ENCODE measurements at places on chromosomes 6 and 20.

GRCh38 chr6:34865107-34865506, 22.7 kb downstream of the TAF11 start:
- no peak for DNase-seq

DNA sequence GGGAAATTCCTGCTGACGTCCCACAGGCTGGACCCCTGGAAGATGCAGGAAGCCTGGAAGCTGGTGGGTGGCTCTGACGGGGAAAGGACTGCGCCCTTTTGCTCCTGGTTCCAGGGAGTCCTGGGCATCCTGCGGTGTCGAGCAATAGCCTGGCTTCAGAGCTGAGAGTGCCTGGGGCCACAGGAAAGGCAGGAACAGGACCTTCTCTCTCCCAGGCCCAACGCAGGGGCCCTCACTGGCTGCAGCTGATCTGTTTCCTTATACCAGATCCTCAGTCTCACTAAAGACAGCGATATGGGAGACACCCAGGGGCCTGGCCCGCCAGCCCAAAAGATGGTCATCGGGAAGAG, 1.4 kb downstream of the B3GALT4 start:
- no peak for DNase-seq

DNA sequence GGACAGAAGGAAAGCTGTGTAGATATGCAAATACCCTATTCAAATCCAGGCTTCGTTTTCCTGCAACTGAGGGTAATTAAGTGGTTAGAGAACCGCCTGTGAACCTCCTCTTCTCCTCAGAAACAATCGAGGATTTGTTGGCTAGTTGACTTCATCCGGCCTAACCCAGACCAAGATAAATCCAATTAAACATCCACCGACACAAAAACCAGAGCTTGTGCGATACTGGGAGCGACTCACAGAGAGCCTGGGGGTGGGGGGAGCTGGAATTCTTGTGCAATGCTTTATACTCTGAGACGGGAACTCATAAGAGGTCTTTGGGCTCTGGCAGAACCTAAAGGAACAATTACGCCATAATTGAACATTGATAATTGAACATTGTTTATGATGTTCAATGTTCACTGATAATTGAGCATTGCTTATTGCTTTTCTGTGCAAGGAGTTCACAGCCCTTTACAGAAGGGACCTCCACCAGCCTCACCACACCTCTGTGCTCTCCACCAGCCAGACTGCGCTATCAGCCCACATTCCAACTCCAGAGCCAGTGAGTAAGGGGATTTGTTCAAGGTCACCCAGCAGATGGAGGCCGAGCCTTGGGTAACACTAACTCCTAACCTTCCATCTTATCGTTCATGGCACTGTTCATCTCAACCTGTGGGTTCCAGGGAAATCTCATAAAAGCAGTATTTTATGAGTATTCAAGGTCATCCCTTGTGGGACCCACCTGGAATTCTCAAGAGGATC, 429.6 kb upstream of the JARID2 start:
- peak; percentile 73 for DNase-seq

- no peak for DNase-seq
Observed at GRCh38 chr6:39599973-39600372, 125.2 kb downstream of the KIF6 start.

GRCh38 chr6:144597511-144597910, 312.4 kb downstream of the UTRN start:
- no peak for DNase-seq

DNA sequence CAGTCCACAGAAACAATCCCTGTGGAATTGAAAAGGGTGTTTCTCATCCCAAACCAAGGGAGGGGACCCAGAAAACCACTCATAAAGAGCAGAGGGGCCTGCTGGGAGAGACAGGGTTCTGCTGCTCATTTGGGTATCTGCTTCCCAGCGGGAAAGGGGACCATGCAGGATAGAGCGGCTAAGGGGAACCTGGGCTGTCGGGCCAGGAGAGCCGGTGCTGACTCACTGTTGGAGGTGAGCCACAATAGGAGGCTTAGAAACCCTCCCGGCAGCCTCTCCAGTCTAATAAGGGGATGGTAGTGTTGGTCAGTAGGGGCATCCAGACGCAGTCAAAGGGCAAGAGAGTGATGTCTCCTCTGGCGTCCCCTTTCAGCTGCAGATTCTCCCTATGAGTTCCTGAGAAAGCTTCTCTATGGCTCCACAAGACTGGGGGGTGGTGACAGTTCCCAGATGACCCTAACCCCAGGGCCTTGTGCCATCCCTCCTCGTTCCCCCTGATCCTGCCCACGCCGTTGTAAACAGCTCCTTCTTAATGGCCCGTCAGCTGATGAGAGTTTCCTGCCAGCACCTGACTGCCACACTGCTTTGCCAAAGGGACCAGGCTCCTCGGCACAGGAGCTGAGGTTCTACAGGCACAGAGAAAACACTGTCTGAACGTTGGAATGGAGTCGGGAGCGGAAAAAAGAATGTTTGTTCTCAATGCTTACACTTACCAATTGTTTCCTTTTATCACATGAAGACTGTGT, 646.1 kb upstream of the DEFB115 start:
- DNase-seq = no peak

DNA sequence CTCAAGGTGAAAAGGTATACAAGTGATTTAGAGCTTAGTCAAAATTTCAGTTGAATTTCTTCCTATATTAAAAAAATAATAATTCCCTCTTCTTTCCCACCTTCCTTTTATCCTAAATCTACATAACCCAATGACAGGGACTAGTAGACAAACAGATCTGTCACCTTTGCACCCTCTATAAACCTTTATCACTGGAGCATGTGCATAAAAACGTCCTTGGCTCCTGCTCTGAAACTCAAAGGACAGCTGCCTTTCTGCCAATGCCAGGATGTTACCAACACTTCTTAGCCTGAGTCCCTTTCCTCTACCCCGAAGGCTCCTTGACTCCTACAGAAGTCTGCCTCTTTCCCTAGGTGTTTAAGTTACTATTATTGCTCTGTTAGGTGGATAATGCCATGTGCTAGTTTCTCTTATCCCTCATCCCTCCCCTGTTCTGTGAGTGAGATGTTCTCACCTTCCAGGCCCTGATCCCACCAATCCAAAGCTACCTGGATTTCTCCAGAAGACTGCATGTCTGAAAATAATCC, 4.3 kb downstream of the CLVS2 start:
- no peak for DNase-seq

GRCh38 chr6:46323312-46323965, 152.7 kb upstream of the ENPP5 start:
- no peak for DNase-seq

DNA sequence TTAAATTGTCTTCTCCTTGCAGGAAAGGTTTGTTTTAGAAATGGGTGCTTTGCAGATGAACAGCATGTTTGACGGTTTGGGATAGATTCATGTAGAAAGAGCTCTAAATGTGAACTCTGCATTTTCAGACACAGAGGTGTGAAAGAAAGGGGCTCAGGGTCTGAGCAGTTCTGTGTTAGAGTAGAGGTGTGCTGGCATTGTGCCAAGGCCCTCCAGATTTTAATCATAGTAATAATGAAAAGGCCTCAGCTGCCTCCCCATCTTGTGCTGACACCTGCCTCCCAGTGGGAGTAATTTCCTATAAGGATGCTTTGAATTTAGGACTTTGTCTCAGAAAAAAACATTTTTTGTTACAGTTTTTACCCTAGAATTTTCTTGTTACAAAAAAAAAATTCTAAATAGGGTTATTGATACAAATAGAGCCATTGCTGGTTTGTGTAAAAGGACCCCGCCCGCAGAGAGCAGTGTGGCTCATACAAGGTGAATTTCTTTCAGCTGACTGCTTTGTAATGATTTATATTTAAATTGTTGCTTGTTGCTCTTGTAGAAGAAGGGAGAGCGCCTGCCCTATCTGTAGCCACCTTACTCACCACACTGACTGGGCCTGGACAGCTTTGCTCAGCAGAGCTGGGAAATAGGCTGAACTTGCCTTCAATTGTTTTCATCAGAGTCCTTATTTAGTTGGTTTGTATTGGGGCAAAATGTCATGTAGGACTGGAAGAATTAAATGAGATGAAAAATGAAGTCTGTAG, 294.5 kb downstream of the ZFAND3 start:
- DNase-seq = no peak

- DNase-seq = no peak
Observed at GRCh38 chr6:87378947-87379346, 28.8 kb upstream of the CFAP206 start.

GRCh38 chr6:82958551-82958950, 107.1 kb downstream of the UBE3D start:
- DNase-seq = no peak

DNA sequence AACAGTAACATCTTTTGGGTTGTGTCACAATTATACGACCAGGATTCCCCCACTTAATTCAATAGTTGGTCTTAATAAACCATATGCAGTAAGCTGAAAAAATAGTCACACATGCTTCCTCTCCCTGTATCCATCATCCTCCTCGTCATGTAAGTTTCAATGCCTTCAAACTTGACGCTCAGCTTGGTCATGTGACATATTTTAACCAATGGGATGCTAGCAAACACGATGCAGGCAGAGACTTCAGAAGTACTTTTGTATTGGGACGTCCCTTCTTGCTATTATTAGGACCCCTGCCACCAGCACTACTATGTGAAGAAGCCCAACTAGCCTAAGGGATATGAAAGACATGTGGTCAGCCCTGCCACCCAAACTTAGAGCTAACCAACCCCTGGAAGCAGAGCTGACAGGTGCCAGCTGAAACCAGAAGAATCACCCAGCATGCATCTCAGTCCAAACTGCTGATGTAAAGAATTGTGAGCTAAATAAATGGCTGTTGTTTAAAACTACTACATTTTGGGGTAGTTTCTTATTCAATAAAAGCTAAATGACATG, 49.3 kb downstream of the CGA start:
- DNase-seq = no peak

- DNase-seq = no peak
Observed at GRCh38 chr6:14118091-14118439, 493 bp downstream of the CD83 start.

GRCh38 chr20:10686356-10687133, 12.7 kb upstream of the JAG1 start:
- no peak for DNase-seq

- DNase-seq = no peak
Observed at GRCh38 chr20:14902432-14903089, 565.1 kb upstream of the FLRT3 start.

- no peak for DNase-seq
Observed at GRCh38 chr20:34713194-34713943, 9.2 kb downstream of the TP53INP2 start.

DNA sequence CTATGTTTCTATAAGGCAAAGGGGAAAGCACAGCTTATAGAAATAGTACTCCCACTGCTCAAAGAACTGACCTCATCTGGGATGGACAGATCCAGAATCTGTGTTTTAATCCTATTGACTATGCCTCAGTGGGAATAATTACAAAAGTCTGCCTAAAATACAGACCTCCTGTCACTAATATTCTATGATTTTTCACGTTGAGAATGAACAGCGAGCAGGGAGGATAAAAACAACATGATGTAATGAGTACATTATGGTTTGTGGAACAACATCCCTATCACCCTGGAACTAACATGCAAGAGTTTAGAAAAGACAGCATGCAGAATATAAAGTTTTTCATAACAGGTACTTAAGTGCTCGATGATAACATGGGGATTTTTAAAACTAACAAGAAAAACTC, 53.9 kb downstream of the EPHA7 start:
- DNase-seq = no peak

DNA sequence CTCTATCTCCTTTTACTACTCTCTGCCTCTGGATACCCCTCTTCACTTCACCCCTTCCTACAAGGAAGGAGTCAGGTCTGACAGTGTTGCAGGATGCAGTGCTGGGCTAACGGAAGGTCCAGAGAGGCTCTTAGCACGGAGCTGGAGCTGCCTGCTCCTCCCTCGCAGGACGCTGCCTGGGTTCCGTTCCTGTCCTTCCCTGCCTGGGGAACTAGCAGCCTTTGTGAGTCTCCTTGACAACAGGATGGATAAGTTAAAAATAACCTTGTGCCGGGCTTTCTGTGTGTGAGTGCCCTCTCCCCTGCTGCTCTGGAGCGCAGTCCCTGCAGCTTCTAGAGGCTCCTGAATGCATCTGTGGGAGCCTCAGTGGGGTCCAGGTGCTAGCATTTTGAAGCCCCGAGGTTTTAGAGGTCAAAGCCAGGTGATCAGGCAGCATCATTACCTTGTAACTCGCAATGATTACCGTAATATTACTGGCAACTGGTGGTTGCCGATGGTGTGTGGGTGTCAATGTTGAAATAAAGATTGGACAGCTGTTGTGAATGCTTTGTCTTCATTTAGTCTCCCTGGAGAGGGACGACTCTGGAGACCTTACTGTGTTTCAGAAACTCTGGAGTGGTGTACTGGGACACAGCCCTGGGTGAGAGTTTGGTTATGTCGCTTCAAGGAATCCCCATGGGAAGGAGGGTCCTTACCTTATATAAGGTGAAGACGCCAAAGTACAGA, 44.4 kb downstream of the CDS2 start:
- DNase-seq = peak; percentile 36

DNA sequence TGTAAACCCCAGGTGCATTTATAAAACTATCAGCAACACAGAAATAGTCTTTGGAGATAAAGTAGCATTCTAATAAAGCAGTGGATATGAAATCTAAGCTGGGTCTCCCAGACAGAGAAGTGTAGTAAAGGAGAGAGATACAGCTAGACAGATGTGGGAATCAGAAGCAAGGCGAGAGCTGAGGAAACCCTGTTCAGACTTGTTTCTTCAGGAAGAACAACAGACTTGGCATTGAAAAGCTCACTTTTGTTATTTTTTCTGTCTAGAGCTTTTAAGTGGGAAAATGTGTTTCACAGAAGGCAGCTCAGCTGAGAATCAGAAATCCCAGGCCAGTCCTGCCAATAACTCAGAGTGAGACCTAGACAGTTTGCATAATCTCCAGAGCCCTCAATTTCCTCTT, 52.9 kb downstream of the SLC35B3 start:
- DNase-seq = no peak

- DNase-seq = no peak
Observed at GRCh38 chr6:84749181-84749580, 15.2 kb downstream of the TBX18 start.

DNA sequence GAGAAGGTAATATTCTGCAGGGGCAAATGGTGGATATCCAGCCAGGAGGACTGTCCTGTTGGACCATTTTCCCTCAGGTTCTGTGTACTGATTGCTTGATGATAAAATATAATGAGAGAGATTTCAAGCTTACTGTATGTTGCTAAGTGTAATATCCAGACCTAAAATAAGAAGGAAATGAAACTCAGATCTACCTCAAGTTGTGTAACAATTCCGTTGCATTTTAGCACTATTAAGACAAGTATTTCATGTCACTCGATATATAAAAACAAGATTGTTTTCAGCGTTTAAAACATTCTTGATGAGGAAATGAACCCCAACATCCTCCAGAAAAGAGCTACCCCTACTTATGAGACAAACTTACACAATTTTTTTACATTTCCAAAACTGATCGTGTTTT, 57.2 kb downstream of the RGS17 start:
- DNase-seq = no peak

- no peak for DNase-seq
Observed at GRCh38 chr6:3594201-3594600, 137.4 kb upstream of the SLC22A23 start.

Data from neuronal stem cell (in vitro differentiated cells).